ENCODE measurements at places on chromosomes 6 and 20.

DNA sequence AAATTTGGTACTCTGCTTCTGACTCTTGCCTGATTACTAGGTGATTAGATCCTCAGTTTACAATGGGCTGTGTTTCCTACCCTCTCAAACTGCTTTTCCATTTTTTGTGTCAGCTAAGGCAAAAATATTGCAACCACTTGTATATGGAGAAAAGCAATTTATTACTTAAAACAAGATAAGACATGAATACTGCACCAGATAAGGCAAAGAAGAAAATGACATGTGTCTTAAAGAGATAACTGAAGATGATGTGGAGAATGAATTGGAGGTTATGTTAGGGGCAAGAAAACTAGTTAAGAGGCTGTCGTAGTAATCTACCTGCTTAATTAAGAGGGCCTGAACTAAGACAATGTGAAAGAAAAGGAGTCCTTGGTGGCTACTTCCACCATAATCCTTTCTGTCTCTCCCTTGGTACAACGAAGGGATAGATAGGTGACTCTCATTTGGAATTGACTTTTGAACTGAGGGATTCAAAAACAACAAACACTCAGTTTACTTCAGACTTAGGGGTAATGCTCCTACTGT, 16.3 kb upstream of the REV3L start:
- H3K4me3 ChIP-seq = no peak overlapping the region
- no peak for DNase-seq
- peaks cover 12% of the 10 kb centered on the region for H3K4me1 ChIP-seq
- no peak overlapping the region for H3K27ac ChIP-seq
- H3K27me3 ChIP-seq = no peaks in the 10 kb centered on the region

DNA sequence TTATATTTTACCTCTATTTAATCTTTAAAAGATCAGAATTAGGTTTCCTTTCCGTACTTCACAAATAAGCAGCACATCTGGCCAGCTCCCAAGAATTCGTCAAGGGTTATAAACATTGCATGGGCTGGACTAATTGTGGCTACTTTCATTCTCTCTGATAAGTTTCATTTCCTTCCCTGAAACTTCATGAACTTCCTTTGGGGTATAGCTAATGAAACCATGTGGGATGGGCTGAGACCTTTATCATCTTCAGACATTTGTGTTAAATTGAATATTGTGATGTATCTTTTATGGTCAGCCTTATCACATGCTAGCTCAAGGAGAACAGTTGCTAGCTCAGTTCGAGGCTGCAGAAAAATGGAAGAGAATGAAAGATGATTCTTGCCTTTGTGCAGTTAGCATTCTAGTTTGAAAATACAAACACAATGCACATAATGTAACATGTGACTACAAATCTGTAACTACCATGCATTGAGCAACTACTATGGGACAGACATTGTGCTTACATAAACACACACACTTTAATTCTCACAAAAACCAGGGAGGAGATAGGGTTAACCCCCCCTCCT, 1.7 kb upstream of the GMPR start:
- H3K36me3 ChIP-seq = no peaks in the 10 kb centered on the region
- H3K27ac ChIP-seq = no peak overlapping the region
- DNase-seq = no peak
- peak overlapping the region; percentile 43 for H3K4me3 ChIP-seq

GRCh38 chr20:60857708-60858107, 394.4 kb upstream of the CDH4 start:
- H3K36me3 ChIP-seq = no peaks in the 10 kb centered on the region
- no peak overlapping the region for H3K4me3 ChIP-seq

GRCh38 chr6:82348130-82348529, 15.5 kb upstream of the TPBG start:
- no peaks in the 10 kb centered on the region for H3K36me3 ChIP-seq
- no peaks in the 10 kb centered on the region for H3K27me3 ChIP-seq
- DNase-seq = no peak
- H3K27ac ChIP-seq = no peak overlapping the region
- no peak overlapping the region for H3K4me3 ChIP-seq
- no peaks in the 10 kb centered on the region for H3K4me1 ChIP-seq

GRCh38 chr6:106885679-106886078, 88.8 kb downstream of the CD24 start:
- H3K27ac ChIP-seq = no peak overlapping the region
- peaks cover 1% of the 10 kb centered on the region for H3K27me3 ChIP-seq

- peaks cover 2% of the 10 kb centered on the region for H3K27me3 ChIP-seq
- H3K4me1 ChIP-seq = no peaks in the 10 kb centered on the region
- no peaks in the 10 kb centered on the region for H3K36me3 ChIP-seq
Observed at GRCh38 chr6:160667639-160668481, 3.8 kb upstream of the LPA start.

DNA sequence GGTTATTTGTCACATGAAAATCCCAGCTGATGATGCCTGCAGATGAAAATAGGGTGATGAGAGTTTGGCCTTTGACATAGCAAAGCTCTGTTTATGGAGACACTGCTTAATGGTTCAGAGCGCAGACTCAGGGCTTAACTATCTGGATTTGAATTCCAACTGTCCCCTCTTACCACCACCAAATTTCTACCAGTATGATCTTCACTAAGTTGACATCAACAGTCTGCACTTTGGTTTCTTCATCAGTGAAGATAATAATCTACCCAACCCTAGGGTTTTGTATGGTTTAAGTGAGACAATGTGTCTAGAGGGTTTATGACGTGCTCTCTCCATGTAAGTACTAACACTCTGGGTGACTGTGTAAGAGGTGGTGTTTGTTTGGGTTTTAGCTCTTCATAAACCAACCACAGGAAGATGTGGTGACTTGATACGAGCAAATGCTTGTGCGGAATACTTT, 151.4 kb upstream of the TNFAIP3 start:
- H3K4me1 ChIP-seq = peaks cover 2% of the 10 kb centered on the region
- H3K36me3 ChIP-seq = no peaks in the 10 kb centered on the region
- H3K4me3 ChIP-seq = no peak overlapping the region
- no peak for DNase-seq

- H3K27me3 ChIP-seq = peaks cover 4% of the 10 kb centered on the region
- no peaks in the 10 kb centered on the region for H3K4me1 ChIP-seq
- no peaks in the 10 kb centered on the region for H3K36me3 ChIP-seq
- no peak overlapping the region for H3K4me3 ChIP-seq
Observed at GRCh38 chr6:147942363-147942762, 400.3 kb upstream of the SASH1 start.

GRCh38 chr20:50560867-50561266, 50.7 kb downstream of the PTPN1 start:
- no peak for DNase-seq
- peak overlapping the region; percentile 79 for H3K27ac ChIP-seq
- H3K4me3 ChIP-seq = peak overlapping the region; percentile 50
- peaks cover 36% of the 10 kb centered on the region for H3K4me1 ChIP-seq

DNA sequence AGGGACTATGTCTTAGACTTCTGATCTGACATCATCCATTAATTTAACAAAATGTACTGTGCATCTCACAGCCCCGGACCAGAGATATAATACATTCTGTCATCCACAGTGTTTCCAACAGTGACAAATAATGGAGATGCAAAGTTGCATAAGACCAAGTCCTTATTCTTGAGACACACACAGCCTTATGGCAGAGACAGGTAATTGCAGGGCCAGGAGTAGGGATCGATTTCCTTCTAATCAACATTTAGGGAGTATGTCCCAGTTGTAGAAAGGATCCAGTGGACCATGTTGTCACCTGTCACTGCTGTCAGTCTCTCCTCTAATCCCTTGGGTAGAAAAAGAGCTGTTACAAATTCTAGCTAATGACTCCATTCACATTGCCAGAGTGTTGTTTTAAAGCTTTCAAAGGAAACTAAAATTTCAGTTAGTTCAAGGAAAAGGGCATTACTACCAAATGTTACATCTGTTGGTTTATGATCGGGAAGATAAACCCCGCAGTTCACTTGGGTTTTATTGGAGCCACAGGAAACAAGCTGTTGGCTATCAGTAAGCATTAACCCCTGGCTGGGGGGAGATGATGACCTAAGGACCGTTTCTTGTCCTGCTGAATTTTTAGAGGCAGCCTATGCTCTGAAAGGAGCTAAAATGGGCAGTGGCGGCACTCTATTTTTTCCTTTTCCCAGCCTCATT, 111.4 kb upstream of the ATXN1 start:
- H3K4me3 ChIP-seq = no peak overlapping the region
- H3K36me3 ChIP-seq = no peaks in the 10 kb centered on the region
- DNase-seq = no peak
- H3K27me3 ChIP-seq = peaks cover 5% of the 10 kb centered on the region
- H3K4me1 ChIP-seq = no peaks in the 10 kb centered on the region

- peaks cover 14% of the 10 kb centered on the region for H3K27me3 ChIP-seq
- no peak for DNase-seq
- H3K4me1 ChIP-seq = peaks cover 3% of the 10 kb centered on the region
- no peak overlapping the region for H3K4me3 ChIP-seq
- H3K36me3 ChIP-seq = no peaks in the 10 kb centered on the region
Observed at GRCh38 chr6:40328386-40328985, 258.7 kb downstream of the LRFN2 start.

DNA sequence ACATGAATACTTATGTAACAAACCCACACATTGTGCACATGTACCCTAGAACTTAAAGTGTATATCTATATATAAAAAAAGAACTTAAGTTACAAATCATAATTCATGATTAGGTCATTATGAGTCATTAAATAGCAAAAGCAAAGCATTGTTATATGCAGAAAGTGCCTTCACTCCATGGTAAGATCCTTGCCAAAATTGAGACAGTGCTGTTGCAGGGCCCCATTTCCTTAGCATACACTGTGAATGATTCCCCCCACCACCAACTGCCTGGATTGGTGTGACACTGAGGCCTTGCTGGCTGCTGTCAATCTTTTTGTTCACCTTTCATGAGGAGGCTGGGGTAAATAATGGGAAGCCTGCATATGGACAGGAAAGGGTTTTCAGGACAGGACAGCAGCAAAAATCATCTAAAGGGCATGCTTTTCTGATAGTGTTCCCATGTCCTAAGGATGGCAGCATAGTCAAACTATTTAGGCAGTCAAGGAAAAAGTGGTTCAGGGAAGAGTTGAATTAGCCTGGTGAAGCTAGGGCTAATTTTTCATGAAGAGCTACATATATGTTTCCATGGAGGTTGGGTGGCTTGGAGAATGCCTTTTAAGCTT, 188.2 kb upstream of the ASCC3 start:
- no peak overlapping the region for H3K4me3 ChIP-seq
- no peaks in the 10 kb centered on the region for H3K27me3 ChIP-seq
- no peak overlapping the region for H3K27ac ChIP-seq
- no peaks in the 10 kb centered on the region for H3K4me1 ChIP-seq
- no peaks in the 10 kb centered on the region for H3K36me3 ChIP-seq
- DNase-seq = no peak

DNA sequence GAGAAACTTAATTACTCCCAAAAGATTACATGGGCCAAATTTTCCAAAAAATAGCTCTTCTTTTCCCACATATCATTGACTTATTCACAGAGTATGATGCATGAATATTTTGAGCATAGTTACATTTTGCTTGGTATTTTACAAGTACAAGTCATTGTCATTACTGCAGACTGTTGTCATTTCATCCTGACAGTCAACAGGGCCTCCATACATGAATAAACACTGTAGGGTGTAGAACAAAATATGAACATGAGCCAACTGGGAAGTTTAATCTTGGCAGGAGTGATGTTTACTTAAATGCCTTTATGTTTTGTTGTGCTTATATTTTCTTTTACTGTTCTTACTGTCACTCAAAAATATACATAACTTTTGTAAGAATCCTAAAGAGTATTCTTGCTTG, 340.7 kb downstream of the ADGRB3 start:
- H3K27ac ChIP-seq = no peak overlapping the region
- no peaks in the 10 kb centered on the region for H3K4me1 ChIP-seq
- H3K27me3 ChIP-seq = peaks cover 3% of the 10 kb centered on the region
- H3K36me3 ChIP-seq = no peaks in the 10 kb centered on the region

- no peak overlapping the region for H3K27ac ChIP-seq
- no peak overlapping the region for H3K4me3 ChIP-seq
- H3K27me3 ChIP-seq = peaks cover 1% of the 10 kb centered on the region
- H3K4me1 ChIP-seq = no peaks in the 10 kb centered on the region
Observed at GRCh38 chr20:8568075-8568474, 436.0 kb downstream of the PLCB1 start.

DNA sequence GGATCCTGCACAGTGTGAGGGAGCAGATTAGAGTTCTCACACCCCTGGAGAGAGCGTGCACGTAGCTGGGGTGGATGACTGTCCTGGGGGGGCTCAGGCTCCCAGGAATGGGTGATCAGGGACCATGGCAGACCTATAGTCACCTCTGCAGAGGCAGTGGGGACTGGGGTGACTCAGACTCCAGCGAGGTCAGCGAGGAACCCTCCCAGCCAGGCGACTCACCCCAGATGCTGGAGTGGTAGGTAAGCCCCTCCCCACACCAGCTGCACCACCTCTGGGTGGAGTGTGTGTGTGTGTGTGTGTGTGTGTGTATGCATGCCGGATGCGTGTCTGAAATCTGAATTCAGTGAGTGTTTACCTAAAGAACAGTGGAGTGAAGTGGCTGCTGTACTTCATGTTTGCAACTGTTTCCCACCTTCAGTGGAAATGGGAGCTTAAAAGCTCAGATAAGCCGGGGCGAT, 17.4 kb upstream of the GTSF1L start:
- H3K27ac ChIP-seq = no peak overlapping the region
- H3K4me1 ChIP-seq = peaks cover 4% of the 10 kb centered on the region
- H3K27me3 ChIP-seq = no peaks in the 10 kb centered on the region
- no peaks in the 10 kb centered on the region for H3K36me3 ChIP-seq
- no peak overlapping the region for H3K4me3 ChIP-seq

- no peaks in the 10 kb centered on the region for H3K36me3 ChIP-seq
- H3K4me3 ChIP-seq = no peak overlapping the region
- H3K27me3 ChIP-seq = peaks cover 5% of the 10 kb centered on the region
- H3K4me1 ChIP-seq = no peaks in the 10 kb centered on the region
Observed at GRCh38 chr20:23092861-23093495, 6.9 kb upstream of the CD93 start.

DNA sequence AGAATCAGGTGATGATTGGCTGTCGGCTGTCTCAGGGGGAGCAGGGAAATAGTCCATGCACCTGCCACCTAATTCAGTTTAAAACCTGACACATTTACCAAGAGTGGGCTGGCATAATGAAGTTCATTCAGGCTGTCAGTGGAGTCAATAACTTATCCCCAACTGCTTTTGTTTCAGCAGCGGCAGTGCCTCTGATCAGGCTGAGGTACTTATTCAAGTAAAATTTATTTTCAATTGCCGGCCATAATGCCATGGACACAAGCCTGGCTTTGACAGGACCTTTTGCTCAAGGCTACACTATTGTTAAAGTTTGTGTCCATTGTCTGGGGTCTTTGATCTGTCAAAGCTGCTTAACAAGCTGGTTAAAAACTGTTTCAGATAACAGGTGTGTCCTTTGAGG, 20.6 kb downstream of the OLIG3 start:
- H3K27ac ChIP-seq = no peak overlapping the region
- no peak overlapping the region for H3K4me3 ChIP-seq
- DNase-seq = no peak

DNA sequence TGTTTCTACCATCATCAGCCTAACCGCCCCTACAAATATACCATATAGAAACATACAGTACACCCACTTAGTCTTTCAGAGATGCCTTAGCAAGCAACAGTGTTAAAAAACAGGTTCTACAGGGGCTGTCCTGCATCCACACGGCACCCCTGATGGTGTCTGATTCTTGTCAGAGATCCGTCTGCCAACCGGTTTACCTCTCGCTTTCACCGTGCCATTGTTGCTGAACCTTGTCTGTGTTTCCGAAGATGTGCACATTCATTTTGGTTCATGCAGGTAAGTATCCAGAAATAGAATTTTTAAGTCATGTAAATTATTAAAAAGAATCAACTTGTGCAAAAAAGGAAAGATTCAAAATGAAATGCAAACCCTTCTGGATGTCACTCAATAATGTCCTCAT, 52.9 kb downstream of the EPHA7 start:
- no peak overlapping the region for H3K27ac ChIP-seq
- no peaks in the 10 kb centered on the region for H3K4me1 ChIP-seq
- H3K27me3 ChIP-seq = no peaks in the 10 kb centered on the region
- no peak for DNase-seq

All from memory B cell (primary cell).